ENCODE measurements at places on chromosomes 2 and 18.

DNA sequence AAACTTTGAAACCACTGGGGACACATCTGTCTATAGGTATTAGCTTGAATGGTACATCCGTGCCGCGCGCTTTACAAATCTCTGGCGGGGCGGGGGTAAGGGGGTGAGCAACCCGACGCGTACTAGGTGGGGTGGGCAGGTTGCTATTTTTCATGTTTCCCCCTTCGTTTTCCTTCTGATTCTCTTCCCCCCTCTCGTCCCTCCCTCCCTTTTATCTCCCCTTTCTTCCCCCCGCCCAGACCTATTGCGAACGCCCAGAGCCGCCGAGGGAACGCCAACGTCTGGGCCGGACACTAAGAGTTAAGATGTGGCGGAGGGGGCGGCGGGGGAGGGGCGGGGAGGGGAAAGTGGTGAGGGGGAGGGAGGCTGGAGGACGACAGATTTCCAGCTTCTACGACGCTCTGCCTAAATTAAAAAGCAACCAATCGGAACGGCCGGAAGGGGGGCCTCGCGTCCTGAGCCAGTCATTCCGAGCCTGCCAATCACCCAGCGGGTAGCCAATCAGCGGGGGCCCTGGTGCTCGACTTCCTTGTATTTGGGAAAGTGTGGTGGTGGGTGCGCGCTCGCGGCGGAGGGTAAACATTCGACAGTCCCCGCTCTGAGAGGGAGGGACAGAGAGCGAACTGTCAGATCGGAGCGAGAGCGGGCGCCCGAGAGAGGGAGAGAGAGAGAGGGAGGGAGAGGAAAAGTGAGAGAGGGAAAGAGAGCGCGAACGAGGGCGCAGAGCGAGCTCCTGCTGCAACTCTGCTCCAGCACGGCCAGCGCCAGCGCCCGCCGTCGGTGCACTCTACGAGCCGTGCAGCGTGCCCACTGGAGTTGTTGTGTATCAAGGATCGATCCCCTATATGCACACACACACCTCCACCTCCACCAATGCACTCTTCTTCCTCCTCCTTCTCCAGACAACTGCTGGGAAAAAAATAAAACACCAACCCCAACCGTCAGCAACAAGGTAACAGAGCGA, at the start of gene POU3F3:
POU3F3 (plus strand) TSS at position 582 of the 964 bp plus-strand sequence. CDS start 1,396 bp downstream, outside the sequence.
- no peak for DNase-seq

GRCh38 chr2:199197448-199197847, 260.3 kb downstream of the SATB2 start:
- no peak for DNase-seq

DNA sequence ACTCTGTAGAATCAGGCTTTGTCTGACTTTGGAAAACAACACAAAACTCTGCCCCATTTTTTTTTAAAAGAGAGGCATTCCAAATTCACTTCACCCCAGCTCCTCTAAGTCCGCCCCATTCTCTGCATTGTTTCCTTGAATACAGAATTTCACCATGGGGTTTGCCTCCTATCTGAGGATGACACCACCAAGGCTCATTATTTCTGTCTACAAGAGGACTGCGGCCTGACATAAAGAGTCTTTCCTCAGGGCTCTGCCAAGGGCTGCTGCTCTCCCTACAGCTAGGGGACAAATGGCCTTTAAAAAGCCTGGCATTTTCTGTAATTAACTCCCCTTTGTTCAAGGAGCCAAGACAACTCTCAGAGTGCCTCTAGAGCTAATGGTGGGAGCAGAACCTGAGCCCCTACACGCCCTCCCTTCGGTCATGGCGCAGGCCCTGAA, 4.6 kb downstream of the CHST10 start:
- DNase-seq: no peak

GRCh38 chr2:18849841-18850578, 260.6 kb upstream of the NT5C1B start:
- DNase-seq: no peak

DNA sequence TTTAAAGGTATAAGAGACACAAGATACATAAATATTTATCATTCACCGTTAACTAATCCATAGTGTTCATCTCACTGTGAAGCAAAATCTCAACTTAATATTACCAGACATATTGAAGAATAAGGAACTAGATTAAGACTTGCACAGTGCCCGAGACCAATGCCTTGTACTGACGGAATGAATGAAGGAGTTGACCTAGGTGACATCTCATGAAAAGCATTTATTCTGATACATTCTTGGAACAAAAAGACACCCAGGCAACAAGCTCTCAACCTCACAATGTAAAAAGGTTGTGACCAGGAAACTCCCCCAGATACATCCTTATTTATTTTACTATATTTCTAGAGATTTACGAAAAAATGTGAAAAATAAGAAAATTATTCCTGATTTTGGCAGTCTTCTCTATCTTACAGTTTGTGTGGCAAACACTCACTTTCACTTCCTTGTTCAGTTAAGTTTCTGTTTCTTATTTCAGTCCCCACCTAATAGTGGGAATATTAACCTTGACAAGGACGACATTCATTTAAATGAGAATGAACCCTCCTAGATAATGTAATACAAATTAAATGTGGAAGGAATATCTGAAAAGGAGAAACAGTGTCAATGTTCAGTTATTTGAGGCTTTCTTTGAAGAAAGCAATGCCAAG, 28.4 kb downstream of the M1AP start:
- DNase-seq: no peak

DNA sequence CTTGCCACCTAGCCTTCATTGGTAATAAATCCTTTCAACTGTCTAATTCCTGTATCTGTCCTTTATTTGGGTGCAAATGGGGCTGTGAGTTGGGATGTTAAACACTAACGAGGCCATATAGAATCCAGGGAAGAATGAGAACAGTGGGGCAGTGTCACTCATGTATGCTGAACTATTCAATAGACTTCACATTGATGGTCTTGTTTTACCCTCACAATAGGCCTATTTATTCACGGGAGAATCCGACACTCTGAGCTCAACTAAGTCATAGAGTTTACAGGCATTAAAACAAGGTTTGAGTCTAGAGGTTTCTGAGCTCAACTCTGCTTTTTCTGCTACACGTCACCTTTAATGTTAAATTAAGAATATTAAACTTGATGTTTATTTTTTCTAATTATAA, 421.6 kb downstream of the SOX11 start:
- DNase-seq: no peak

- DNase-seq: no peak
Observed at GRCh38 chr2:184685999-184686841, 87.9 kb downstream of the ZNF804A start.

DNA sequence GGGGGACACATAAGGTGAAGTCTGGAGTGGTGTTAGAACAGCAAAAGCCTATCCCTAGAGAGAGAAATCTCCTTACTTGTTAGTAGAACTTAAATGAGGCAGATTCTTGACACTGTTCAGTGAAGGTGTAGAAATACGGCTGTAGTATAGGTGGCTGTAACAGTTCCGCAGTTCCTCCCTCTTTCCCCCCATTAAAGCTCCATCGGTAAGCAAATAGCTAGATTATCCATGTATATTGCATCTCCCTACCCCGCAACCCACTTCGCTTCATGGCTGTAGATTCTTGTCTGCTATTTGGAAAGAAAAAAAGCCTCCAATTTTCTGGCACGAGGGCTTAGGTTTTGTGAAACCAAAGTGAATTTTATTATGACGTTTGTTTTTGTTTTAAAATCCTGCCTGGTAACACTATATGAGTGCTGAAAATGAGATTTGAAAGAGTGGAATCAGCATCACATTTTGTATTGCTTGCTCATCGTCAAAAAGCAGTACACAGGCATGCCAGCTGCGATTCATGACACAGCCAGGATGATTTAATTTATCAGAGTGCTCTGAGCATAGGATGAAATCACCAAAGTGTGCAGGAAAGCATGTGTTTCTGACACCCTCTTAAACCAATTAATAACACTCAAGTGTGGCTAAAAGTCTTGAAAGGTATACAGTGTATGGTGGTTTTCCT, 1.4 kb downstream of the FAM171B start:
- DNase-seq: no peak

DNA sequence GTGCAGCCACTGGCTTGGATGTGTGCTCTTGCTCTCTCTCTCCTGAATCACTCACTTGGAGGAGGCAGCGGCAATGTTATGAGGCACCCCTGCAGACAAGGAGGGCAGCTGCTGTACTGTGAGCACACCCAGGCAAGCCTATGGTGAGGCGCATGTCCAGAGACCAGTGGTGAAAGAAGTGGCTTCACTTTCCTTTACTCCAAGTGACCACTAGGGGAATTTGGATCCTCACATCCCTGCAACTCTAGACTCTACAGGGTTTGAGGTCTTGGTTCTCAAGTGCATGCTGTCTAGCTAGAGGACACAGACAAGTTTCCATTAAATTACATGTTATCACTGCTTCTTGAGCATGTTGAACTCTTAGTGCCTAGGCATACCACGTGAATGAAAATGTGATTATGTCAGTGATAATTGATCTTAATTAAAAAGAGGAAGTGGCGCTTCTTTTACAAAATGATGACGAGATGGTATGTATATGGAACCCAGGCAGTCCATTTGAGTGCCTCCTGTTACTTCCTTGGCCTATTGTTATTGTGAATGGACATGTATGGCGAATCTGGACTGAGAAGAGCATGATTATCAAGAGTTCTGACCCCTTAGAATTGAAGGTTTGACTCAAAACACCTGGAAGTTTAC, 181.0 kb upstream of the CDH2 start:
- DNase-seq: no peak

GRCh38 chr2:229425598-229425997, 154.5 kb upstream of the PID1 start:
- no peak for DNase-seq

- no peak for DNase-seq
Observed at GRCh38 chr2:241576293-241576654, 17.7 kb downstream of the BOK start.

- no peak for DNase-seq
Observed at GRCh38 chr2:86223927-86224560, 24.8 kb downstream of the MRPL35 start.

DNA sequence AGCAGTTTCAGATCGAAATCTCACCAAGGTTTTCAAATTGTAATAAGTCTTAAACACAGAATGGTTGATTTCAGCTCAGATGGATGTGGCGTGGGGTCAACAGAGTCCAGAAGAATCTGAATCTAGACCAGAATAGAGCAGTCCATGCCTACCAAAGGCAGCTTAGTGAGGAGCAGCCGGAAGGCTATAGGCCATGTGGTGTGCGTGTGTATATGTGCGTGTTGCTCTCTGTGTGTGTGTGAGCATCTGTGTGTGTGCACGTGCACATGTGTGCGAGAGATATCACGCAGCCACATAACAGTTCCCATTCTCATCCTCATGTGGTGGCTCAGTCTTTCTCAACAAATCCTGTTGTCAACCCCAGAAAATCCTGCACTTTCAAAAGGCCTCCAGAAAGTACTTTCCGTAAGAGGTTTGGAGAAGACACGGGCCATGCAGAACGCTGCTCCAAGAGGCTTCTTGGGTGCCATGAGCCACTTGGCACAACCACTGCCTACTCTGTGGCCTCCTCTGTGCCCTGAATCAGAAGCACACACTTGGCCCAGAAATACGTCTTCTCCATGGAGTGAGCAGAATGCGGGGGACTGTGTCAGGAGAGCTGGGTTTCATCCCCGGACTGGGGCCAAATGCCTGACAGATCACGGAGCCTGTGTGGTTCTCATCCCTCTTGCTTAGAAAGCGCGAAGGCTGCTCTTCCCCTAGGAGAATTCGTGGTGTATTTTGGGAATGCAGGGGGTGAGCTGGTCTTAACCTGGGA, 67.3 kb downstream of the ACKR3 start:
- no peak for DNase-seq

DNA sequence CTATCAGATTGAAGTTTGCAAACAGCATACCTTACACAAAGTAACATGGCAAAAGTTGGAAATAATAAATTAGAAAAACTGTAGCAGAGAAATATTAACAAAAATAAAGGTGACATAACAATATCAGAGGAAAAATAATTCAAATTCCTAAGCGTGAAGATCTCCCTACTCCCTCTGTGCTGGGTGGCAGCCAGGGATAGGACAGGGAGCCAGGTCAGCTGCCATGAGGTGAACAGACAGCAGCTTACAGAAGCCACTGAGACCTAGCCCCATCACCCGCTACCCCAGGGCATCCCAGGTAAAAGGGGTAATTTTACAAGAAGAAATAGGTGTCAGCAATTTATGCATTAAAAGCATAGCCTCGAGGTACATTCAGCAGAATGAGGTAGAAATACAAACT, 423.8 kb upstream of the HS6ST1 start:
- no peak for DNase-seq

DNA sequence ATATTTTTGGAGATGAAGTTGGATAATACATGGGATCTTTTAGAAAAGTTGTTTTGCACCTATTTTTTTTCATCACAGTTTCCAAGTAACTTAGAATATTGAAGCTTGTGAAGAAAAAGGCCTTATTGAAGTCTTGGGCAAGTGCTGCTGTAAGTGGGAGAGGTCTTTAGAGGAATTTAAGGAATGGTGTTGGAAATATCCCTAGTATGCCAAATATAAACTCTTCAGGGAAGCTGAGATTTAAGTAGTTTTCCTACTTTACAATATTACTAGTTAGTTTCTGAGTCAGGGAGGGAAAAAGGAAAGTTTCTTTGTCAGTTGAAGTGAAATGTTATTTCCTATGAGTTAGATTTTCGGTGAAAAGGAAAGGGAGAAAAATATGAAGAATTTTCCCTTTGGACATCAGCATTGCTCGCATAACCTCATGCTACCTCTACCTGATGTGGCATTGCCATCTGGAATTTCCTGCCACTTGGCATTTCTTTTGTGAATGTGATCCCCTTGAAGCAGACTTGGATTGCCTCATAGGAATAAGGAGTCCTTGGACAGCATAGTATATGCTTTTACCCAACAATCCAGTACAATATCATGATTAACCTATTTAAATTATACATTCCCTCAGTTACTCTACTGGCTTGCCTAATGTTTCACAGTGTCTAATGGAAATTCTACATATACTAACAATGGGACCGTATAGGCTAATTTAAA, 12.1 kb downstream of the PLEKHH2 start:
- no peak for DNase-seq

DNA sequence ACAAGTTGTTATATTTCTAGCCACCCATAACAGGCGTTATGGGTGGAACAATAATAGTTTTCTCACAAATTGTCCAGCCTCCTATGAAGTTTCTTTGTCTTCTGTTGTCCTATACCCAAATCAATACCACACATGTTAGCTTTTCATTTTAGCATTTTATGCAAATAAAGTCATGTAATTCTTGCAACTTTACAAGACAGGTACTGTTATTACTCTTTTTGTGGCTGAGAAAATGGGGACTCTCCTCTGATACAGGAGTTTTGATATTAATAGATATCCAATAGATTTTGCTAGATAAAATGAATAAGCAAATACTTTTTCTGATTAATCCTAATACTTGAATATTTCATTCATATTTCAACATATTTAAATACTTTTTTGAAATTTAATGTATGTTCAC, 151.0 kb downstream of the PMAIP1 start:
- no peak for DNase-seq

- no peak for DNase-seq
Observed at GRCh38 chr18:36484591-36484990, 187.1 kb downstream of the FHOD3 start.

GRCh38 chr18:63613420-63613819, 26.3 kb downstream of the SERPINB13 start:
- DNase-seq: no peak

GRCh38 chr2:132991471-132992045, 321.6 kb upstream of the LYPD1 start:
- DNase-seq: no peak

Data from T-helper 17 cell (primary cell).